ENCODE measurements at places on chromosomes 13 and 19.

GRCh38 chr19:703329-703650 lies 5.4 kb upstream of the PALM start:
- DNase-seq, result no peak

DNA sequence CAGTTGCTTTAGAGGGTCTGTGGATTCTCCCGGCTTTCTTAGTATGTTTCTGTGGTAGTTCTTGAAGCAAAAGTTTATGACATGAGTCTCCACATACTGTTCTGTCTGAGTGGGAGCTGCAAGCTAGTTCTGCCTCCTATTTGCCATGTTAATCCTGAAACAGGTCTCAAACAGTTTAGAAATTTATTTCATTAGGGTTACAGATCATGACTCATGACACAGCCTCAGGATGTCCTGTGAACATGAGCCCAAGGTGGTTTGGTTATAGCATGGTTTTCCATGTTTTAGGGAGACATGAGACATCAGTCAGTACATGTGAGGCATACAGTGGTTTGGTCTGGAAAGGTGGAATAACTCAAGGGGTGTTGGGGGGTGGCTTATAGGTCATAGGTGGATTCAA lies 77.5 kb downstream of the FNDC3A start:
- DNase-seq, result no peak

DNA sequence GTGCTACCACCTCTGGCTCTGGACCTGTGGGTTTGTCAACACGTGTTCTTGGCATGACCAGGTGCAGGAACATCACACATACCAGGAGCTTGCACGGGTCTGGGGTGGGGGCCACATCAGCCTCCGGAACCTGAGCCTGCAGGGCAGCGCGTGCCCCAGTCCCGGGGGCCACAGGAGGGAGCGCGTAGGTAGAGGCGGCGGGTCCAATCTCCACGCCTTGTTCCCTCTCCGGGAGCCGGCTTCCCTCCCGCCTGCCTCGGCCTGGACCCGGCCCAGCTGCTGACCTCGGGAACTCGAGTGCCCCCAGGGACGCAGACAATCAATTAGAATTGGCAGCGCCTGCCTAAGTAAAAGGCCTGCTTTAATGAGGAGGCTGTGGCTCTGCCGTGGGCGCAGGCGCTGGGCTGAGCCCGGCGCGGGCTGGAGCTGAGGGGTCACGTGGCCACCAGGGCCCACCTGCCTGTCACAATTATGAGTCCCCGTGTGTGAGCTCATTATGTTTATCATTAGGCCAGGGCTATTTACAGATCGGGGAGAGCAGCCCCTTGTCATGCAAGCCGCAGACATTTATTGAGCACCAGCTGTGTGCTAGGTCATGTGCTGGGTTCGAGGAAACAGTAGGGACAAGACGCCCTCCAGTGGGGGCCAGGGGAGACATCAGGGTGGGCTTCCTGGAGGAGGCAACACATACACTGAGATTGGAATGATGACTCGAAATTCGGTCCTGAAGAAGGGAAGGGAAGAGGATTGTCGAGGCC lies 32.2 kb upstream of the TNFAIP8L1 start:
- DNase-seq, result no peak

DNA sequence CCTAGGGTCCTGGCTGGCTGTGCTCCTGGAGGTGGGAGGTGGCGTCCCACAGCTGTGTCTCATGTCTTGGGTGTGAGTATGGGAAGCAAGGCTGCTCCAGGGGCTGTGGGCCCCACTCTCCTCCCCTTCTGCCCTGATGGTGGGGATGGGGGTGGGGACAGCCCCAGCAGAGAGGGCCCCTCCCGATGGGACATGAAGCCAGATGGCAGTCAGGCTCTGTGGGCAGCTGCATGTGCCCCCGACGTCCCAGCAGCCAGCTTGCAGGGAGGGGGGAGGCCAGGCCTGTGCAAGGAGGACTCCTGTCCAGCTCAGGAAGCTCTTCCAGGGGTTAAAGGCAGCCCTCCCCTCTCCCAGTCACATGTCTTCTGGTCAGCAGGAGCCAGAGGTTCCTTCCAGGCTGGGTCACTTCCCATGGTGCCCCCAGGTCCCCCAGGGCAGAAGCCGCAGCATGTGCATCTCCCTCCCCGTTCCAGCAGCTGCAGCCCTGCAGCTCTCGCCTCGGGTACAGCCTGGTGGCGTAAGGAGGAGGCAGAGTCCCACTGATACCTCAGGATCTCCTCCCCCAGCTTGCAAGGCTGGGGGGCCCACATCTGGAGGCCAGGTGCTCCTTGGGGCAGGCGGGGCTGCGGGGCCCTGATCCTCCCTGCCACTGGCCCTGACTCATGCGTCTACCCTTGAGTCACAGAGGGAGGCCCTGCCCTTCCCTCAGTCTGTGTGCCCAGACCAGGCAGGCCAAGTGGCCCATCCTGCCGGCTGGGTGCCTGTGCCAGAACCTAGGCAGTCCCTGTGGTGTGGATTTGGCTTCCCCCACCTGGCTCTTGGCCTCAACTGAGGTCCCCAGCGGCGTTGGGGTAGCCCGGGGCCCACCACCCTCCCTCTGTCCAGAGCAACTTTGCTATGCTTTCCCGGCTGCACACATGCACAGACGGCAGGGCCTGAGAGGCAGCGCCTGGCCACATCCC lies 13.0 kb downstream of the YIPF2 start:
- DNase-seq, result peak; percentile 96

DNA sequence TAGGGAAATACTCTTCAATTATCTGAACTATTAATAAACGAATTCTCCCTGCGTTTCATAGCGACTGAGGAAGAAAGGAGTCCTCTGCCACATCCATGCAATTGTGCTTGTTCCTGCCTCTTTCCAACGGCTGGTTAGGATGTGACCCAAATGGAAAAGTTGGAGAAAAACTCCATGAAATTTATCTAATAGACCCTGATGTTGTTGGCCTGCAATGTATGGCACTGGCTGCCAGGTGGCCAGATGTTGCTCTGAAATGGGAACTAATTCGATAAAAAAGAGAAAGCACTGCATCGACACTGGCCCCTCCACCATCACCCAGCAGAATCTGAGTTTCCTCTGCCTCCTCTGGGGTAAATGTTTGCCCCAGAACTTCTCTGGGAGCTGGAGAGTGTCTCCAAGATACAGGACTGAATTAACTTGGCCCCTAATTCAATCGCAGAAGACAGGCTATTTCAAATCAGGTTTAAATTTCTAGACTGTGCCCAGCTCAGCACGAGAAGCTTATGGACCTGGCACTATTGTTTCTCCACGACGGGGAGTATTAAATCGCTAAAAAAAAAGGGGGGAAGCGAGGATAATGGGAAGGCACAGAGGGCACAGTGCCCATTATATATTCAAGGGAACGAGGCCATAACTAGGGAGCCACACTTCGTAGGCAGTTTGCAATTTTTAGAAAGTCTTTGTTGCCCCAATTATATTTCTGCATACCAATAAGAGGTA lies 103.9 kb downstream of the ZIC5 start:
- no peak for DNase-seq

- DNase-seq, result peak; percentile 15
Measured at GRCh38 chr13:113110048-113110851, 4.7 kb downstream of the F7 start.

DNA sequence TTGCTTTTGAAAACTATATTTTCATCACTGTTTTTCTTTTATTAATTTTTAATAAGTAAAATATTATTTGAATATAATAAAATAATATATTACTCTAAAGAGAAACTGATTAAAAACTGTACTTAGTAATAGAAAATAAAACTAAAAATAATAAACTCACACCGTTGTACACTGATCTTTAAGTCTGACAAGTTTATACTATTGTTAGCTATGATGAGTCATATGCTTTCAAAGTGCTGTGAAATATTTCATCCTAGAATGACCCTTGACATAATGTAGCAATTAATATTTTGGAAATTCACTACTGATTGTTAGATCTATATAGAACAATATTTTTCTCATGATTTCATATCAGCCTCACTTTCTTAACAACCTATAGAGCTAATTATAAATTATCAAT lies 1040.6 kb upstream of the SPRY2 start:
- no peak for DNase-seq

DNA sequence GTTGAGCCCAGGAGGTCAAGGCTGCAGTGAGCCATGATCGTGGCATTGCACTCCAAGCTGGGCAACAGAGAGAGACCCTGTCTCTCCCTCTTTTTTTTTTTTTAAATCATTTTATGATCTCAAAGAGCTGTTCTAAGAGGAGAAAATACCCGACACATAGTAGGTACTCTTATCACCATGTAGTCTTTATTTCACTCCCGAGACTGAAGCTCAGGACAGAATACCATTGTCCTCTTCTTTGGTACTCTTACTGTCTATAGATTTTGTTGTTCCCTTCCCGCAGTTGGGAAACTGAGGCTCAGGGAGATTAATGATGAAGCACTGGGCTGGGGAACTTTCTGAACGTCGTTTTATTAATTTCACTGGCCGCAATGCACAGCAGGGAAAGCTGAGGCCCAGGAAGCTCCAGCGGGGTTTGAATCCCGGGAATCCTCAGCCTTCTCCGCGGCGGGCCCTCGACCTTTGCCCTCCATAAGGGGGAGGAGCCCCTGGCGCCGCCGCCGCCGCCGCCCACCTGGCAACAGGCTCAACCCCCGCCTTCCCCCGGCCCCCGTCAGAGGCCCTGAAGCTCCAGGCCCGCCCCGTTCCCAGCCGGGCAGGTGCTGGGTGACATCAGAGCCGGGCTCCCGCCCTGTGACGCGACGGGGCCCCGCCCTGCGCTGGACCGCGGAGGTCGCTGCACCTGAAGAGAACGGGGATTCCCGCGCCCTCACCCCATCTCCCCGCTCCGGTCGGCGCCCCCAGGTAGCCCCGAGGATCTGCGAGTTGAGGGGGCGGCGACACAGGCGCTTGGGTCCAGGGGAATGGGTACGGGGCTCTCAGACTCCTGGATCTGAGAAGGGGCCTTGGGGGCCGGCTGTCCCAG lies 1.6 kb downstream of the MYH14 start:
- DNase-seq, result no peak

- no peak for DNase-seq
Measured at GRCh38 chr19:3863648-3864047, 5.2 kb downstream of the ZFR2 start.

- DNase-seq, result no peak
Measured at GRCh38 chr13:44142941-44143665, 230.5 kb upstream of the SERP2 start.

DNA sequence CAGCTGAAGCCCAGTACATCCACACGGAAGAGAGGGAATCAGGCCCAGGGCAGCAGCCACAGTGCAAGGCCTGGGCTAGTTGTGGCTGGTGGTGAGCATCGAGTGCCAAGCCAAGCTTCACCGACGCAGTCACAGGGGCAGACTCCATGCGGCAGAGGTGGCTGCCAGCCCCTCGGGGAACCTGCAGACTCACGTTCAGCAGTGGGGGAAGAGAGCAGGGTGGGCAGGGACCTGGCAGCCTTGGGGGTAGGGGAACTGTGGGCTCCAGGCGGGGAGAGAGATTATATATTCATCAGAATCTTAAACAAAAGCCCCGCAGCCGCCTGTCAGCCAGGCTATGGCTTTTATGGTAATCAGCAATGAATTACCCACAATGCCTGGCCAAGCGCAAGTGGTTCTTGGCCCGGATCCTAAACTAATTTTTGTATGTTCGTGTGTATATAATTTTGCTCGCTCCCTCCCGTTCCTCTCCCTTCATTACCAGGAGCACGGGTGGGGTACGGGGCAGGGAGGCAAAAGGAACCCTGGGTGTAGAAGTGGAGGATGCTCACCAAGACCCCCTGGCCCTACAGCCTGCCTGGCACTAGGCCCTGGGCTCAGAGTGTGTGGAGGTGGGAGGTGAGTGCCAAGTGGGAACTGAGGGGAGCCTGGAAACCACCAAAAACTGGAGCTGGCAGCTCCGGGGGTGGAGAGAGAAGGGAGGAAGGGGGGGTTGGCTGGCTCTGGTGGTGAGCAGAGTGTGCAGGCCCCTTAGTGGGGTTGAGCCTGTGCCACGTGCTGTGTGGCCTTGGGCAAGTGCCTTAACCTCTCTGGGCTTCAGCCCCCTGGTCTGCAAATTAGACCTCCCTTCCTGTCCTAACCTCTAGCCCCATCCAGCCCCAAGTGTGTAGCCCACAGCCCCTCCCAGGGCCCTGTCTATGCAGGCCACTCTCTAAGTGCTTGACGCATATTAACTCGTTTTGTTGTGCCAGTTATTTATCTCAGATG lies 31.9 kb downstream of the PTPRS start:
- DNase-seq, result peak; percentile 43

GRCh38 chr13:44409595-44409994 lies 36.0 kb downstream of the SERP2 start:
- no peak for DNase-seq

- DNase-seq, result no peak
Measured at GRCh38 chr13:110246530-110246929, 60.4 kb downstream of the COL4A1 start.

- no peak for DNase-seq
Measured at GRCh38 chr19:6227156-6227935, 52.4 kb downstream of the MLLT1 start.

DNA sequence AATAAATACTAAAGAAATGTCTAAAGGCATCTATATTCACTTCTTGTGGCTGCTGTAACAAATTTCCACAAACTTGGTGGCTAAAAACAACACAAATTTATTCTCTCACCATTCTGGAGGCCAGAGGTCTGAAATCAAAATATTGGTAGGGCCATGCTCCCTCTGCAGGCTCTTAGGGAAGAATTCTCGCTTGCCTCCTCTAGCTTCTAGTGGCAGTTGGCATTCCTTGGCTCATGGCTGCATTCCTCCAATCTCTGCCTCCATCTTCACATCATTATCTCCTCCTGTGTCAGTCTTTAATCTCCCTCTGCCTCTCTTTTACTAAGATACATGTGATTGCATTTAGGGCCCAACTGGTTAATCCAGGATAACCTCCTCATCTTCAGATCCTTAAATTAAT lies 54.1 kb upstream of the RFXAP start:
- DNase-seq, result no peak

DNA sequence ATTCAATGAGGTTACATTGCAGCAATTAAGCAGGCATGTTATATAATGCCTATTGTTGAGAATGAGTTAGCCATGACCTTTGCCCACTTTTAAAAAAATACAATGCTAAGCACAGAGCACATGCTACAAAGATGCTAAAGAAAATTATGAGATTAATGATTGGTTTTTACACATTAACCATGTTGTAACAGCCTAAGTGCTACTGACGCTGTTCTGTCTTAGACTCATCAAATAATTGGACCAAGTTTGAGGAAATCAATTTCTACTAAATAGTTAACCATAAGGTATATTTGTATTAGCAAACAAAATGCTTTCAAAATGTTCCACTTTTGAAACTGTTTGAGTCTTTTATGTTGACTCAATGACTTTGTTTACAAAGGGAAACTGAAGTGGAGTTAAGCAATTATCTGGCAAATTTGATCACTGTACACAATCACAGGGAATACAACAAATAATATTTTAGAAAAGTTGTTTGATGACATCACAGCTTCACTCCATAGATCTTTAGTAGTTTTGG lies 14.3 kb downstream of the MIR17HG start:
- DNase-seq, result no peak

DNA sequence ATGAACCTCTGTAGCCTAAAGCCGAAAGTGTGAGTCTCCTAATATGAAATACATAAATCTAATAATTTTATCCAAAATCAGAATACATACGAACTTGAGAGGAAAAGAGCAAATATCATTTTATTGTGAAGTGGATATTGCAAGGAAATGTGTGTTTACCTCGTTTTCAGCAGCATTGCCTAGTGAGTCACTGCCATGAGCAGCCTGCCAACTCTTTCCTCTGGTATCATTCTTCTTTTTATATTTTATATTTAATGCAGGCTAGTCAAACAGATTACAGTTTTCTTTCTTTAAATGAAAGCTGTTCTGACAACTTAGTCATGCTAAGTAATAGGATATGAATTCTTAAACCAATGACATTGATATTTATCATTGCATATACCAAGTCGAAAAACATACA lies 44.2 kb downstream of the EDNRB start:
- DNase-seq, result peak; percentile 3

Measured in AG08395 (cell line).